ENCODE measurements at places on chromosomes 2 and 18.

GRCh38 chr2:65997961-65998360 is 437.0 kb upstream of the MEIS1 start:
- DNase-seq = no peak

DNA sequence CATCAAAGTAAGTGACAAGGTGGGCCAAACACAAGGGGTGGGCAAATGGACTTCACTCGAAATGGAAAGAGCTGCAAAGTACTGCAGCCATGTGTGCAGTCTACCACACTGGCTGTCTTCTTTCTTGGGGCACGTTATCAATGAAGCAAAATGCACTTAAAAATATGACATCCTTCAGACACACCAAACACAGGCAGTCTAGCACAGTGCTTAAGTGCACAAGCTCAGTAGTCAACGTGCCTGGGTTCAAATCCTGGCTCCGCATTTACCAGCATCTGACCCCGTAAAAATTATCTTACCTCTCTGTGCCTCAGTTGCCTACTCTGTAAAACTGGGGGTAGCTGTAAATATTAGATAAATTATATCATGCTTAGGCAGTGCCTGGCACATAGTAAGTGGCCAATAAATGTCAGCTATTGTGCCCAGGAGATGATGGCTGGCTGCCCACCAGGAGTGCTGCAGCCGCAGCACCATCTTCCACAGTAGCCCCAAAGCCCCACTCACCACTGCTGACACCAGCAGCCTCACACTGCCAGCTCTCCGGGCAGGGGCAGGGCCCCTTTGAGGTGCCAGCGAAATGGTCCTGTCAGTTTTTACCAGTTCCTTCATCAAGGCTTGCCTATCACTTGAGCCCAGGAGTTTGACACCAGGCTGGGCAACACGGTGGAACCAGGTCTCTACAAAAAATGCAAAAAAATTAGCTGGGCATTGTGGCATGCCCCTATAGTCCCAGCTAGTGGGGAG is 121.8 kb upstream of the SLC1A4 start:
- DNase-seq = no peak

DNA sequence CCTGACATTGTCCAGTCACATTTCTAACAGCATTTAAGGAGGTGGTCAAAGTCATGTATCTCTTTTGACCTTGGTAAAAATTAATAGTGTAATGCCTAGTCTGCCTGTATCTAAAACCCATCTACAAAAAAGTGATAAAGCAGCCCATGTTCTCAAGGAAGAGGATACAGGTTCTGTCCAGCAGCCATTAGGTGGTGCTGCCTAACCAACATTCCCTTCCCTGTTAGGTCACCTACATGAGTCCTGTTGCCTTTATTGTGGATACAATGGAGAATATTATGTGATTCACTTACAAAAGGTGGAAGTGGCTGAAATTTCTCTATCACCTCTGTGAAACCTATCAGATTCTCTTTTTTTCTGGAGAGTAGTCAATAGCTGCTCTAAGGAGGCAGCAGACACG is 52.5 kb downstream of the AQP4 start:
- no peak for DNase-seq

GRCh38 chr2:183998041-183998796 is 600.1 kb upstream of the ZNF804A start:
- DNase-seq = no peak

GRCh38 chr2:180979749-180980105 is 678 bp upstream of the UBE2E3 start:
- no peak for DNase-seq

All from stimulated activated CD8-positive, alpha-beta memory T cell treated with anti-CD3 and anti-CD28 coated beads, Interleukin-7, amount 100 ng/mL, for 4 hours (primary cell).